ENCODE measurements at places on chromosomes 12 and 14. TPM values are rescaled to one million over a fixed set of nuclear protein-coding genes. Genes with fewer than 3 reads are reported as not detected.

GRCh38 chr12:66910366-66910974, 231.6 kb upstream of the GRIP1 start:
- no peak for DNase-seq

The TEX22 gene
- total RNA-seq: 0.41 TPM

GRCh38 chr12:61871485-61871810, 388.8 kb upstream of the USP15 start:
- DNase-seq: no peak

GRCh38 chr12:124576061-124576650, 8.7 kb upstream of the NCOR2 start:
- DNase-seq: no peak

All from G401 (cell line).